ENCODE measurements at places on chromosomes 1 and 21.
A peak's percentile ranks its signal among the peaks of the same experiment; 100 is the strongest.

DNA sequence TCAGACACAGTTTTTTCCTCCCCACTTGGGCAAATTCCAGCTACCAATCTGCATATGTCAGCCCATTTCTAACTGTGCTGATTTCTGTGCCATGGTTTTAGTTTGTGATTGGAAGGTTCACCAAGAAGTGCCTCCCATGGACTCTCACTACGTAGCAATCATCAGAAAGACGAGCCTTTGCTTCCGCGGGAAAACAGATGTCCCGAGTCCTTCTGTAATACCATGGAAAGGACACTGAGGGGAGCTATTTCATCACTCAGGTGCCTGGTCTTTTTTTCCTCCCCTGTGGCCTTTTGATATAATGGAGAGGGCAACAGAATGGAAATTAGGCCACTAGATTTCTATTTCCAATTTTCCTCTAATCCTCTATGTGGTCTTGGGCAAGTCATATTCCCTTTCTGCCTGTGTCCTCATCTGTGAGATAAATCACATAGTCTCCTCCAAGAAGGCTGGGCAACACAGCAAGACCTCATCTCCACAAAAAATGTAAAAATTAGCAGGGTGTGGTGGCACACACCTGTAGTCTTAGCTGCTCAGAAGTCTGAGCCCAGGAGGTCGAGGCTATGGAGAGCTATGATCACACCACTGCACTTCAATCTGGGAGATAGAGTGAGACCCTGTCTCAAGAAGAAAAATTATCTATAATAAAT is 24.8 kb downstream of the LEMD1 start:
- DNase-seq = no peak

DNA sequence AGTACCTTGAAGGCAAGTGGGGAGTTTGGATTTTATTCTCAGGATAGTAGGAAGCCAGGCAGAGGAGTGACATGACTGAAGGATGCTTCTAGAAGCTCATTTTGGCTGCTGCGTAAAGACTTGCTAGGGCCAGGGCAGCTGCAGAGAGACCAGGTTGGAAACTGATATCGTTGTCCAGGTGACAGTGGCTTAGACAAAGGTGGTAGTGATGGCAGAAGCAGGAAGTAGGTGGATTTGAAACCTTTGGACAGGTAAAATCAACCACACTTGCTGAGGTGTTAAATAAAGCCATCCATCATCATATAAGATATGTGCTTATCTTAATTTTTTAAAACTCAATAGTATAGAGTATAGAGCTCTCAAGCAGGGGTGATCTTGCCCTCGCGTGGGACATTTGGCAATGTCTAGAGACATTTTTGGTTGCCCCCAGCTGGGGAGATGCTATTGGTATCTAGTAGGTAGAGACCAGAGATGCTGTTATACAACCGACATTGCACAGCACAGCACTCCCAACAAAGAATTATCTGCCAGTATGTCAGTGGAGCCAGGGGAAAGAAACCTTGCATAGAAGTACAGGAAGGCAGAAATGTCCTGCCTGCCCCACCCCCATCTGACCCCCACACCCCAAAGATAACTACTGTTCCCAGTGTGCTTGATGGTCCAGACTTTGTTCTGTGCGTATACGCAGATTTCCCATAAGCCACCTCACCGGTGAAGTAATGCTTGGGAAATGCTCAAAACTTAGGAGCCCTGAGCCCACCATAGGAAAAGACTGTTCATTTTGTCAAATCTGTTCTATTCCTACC is 31.1 kb downstream of the TMEM51 start:
- DNase-seq = no peak

GRCh38 chr1:2940178-2940577 is 81.1 kb upstream of the ACTRT2 start:
- no peak for DNase-seq

GRCh38 chr1:186953876-186954275 is 125.1 kb downstream of the PLA2G4A start:
- no peak for DNase-seq

DNA sequence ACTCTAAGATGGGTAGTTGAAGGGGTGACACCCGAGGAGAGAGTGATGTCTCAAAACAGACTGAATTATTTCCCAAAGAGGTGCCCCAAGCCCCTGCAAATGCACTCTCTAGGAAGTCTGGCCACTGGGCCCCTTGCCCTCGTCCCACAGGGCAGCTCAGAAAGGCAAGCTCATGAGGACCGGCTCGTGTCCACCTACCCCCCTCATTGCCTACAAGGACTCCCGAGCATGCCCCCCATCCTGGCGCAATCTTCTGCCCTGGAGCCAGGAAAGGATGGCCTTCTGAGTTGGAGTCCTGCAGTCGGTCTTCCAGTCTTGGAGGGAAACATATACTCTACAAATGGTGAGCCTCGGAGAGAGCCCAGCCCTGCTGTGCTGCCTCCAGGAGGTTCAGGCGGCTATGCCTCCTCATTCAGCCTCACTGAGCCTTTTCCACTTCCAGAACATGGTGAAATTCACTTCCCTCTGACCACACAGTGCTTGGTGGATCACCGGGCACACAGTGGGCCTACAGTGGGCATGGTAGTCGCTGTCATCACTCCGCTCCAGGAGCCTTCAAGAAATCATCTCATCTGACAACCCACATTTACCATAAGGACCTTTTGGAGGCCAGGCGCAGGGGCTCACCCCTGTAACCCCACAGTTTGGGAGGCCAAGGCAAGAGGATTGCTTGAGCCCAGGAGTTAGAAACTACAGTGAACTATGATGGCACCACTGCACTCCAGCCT is 5.8 kb upstream of the WNT3A start:
- DNase-seq = no peak

- no peak for DNase-seq
Measured at GRCh38 chr1:71001624-71002023, 46.0 kb downstream of the PTGER3 start.

GRCh38 chr1:236699366-236699765 is 13.1 kb downstream of the ACTN2 start:
- no peak for DNase-seq

- no peak for DNase-seq
Measured at GRCh38 chr21:17539323-17539722, 26.5 kb downstream of the CXADR start.

GRCh38 chr1:51792864-51793263 is 85.7 kb downstream of the NRDC start:
- no peak for DNase-seq

DNA sequence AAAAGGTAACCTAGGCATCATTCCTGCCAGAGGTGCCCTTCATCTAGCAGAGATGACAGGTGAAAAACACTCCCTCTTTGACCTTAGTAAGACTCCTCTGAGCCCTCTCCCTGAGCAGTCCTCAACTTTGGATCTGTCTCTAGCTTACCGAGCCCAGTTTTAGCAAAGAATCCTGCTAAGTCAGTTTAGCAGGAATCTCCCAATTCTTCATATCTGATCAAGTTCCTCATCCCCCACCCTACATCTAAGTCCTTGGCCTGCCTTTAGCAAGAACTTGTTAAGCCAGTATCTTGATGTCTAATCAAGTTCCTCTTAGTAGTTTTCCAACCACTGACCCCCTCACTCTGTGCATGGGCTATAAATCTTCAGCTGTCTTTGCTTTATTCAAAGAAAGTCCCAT is 235.6 kb downstream of the OMA1 start:
- no peak for DNase-seq

DNA sequence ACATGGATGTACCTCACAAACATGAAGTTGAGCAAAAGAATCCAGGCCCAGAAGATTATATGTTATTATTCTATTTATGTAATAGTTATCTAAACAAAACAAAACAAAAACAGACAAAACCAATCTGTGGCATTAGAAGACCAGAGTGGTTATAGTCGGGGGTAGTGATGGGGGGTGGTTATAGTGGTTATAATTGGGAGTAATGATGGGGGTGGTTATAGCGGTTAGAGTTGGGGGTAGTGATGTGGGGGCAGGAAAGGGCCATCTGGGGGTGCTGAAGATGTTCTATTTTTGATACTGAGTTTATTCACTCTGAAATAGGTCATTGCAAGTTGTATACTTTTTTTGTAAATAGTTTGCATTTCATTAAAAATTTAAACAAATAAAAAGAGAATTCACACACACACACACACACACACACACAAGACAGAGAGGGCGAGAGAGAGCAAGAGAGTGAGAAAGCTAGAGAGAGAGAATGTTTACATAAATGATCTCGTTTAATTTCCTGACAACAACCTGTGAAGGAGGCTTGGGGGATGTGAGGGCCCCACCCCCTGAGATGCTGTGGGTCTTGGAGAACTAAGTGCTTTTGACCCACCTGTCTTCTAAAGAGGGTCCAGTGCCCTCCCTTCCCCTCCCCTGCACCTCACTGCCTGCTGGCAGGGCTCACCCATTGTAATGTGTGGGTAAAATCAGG is 37.4 kb downstream of the RHOU start:
- DNase-seq = no peak

DNA sequence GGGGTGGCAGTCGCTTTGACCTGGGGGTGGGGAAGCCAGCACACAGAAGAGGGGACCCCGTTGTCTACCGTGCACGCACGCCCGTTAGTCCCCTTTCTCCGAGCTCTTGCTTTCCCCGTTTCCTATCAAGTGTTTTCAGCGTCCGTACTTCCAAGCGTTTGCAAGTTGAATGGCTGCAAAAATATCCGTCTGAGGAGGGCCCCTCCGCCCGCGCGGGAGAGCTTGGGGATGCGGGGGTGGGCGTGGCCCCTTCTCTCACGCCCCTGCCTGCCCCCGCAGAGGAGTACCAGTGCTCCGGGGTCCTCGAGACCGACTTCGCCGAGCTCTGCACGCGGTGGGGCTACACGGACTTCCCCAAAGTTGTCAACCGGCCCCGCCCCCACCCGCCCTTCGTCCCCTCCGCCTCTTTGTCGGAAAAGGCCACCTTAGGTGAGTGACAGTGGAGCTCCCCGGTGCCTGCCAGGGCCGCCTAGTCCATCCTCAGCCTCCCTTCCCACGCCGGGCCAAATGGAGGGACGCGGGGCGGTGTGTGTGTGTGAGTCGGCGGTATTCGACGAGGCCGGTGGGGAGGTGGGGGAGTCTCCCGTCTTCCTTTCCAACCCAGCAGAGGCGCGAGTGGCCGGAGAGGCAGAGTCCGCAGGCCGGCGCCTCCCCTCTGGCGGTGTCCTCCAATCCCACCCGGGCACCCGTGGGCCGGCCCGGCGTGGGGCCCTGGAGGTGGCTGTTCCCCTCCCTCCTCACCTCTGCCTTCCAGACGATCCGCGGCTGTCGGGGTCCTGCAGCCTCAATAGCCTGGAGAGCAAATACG is 3.4 kb downstream of the LRRC71 start:
- no peak for DNase-seq

DNA sequence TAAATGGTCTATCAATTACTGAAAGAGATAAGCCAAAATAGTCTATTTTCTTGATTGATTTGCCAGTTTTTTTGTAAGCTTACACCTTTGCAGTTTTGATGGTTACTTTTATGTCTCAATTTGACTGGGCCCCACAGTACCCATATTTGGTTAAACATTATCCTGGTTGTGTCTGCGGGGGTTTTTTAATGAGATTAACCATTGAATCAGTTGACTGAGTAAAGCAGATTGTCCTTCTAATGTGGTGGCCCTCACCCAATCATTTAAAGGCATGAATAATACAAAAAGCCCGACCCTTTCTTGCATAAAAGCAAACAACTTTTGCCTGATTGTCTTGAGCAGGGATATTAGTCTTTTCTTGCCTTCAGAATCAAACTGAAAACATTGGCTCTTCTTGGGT is 650.0 kb upstream of the RGS18 start:
- DNase-seq = no peak

DNA sequence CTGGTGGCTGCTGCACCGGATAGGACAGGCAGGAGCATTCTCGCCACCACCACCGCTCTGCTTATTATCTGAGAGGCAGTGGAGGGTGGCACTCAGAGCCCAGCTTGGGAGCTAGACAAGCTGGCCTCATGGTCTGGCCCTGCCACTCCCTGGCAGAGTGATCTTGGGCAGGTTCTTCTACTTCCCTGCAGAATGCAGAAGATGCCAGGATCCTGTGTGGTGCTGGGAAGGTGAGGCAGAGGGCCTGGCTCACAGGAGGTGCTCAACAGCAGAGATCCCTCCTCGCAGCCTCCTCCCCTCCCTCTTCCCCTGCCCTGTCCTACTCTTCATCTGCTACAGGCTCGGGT is 60.4 kb downstream of the ARHGEF10L start:
- DNase-seq = no peak

DNA sequence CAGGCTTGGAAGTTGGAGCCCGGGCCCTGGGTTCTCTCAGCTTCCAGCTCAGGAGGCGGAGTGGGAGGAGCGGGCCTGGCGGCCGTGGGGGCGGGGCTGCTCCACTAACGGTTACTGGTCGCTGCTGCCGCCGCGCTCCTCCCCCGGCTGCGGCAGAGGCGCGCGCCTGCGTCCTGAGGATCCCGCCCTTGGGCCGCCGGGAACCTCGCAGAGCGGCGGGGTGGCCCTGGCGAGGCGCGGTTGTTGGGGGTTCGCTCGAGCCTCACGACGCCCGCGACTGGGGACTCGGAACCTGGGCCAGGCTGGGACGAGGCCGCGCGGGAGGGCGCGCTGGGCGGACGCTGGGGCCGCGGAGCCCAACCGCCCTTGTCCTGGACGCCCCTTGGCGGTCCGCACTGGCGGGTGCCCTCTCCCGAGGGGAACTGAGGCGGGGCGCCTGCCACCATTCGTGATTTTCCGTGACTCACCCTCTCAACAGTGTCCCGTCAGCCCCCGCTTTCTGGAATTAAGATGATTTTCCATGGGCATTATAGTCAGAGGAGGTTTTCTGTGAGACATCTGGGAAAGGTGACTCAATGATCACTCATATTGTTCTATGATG is 34.1 kb downstream of the OR2G3 start:
- peak; percentile 79 for DNase-seq

DNA sequence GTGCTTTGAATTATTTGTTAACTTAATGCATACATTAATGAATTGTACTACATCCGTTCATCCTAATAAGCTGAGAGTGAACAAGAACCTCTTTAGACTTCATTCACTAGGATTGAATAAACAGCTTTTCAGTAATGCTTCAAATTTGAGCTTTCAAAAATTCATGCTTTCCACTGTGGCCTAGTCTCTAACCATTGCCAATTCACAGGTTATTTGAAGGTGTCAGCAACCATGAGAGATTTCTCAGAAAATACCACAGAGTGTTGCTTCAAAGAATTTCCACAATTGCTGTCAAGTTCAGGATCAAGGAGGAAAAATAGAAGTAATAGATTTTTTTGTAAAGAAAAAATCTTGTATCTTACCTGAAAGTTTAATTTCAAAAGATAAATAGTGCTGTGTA is 72.7 kb downstream of the AK5 start:
- DNase-seq = no peak

DNA sequence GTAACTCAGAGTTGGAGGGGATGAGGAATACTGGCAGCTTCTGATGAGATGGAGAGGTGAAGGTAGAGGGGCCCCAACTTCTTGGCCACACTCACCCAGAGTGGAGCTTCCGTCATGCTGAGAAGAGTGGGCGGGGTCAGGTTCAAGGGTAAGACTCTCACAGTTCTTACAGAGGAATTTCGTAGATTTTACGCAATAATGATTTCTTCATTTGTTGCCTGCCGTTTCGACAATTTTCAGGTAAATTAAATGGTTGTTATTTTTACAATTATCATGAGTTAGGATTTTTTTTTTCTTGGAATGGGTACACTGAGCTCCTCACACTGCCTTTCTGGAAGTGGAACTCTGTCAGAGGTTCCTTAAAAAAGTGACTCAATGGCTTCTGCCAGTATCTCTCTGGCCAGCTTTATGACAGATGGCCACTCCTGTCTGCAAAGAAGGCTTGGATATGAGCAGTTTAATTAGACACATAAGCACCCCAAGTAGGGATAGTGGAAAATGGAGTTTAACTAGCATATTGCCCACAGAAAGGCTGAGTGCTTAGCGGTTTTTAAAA is 13.8 kb upstream of the NLRP3 start:
- no peak for DNase-seq
